Activated naive CD8-positive, alpha-beta T cell treated with anti-CD3 and anti-CD28 coated beads, Interleukin-2, amount 50 U/mL, for 24 hours (primary cell): ENCODE measurements at places on chromosomes 7 and 10.

DNA sequence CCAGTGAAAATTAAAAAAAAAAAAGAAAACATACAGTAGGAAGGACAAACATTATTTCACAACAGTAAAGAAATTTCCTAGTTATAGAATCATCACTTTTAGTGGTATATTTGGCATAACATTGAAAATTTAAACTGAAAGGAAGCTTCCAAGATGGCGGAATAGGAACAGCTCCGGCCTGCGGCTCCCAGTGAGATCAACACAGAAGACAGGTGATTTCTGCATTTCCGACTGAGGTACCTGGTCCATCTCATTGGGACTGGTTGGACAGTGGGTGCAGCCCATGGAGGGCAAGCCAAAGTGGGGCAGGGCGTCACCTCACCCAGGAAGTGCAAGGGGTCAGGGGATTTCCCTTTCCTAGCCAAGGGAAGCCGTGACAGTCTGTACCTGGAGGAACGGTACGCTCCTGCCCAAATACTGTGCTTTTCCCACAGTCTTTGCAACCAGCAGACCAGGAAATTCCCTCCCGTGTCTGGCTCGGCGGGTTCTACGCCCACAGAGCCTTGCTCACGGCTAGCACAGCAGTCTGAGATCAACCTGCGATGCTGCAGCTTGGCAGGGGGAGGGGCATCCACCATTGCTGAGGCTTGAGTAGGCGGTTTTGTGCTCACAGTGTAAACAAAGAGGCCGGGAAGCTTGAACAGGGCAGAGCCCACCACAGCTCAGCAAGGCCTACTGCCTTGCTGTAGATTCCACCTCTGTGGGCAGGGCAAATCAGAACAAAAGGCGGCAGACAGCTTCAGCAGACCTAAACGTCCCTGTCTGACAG is 19.4 kb downstream of the PON3 start:
- no peak overlapping the region for H3K4me3 ChIP-seq
- H3K27ac ChIP-seq: no peak overlapping the region
- H3K36me3 ChIP-seq: no peaks in the 10 kb centered on the region
- DNase-seq: no peak
- peaks cover 7% of the 10 kb centered on the region for H3K27me3 ChIP-seq

DNA sequence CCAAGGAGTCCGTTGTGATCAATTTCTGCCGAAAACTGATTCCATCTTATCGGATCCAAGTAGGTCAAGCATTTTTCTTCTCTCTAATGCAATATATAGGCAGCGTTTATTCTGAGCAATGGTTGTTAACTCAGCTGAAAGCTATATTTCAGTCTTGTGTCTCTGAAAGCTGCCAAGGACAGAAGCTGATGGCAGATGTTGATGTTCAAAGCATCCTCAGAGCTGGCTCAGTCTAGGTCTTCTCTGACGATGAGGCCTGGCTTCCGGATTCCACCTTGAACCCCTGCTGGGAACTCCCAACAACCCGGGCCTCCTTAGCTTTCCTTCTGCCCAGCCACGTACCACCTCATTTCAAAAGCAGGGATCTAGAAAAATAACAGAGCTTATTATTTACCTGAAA is 863.6 kb downstream of the NRG3 start:
- no peak for DNase-seq
- no peak overlapping the region for H3K4me3 ChIP-seq
- H3K27ac ChIP-seq: no peak overlapping the region
- no peaks in the 10 kb centered on the region for H3K27me3 ChIP-seq
- H3K36me3 ChIP-seq: no peaks in the 10 kb centered on the region
- no peaks in the 10 kb centered on the region for H3K4me1 ChIP-seq

- H3K36me3 ChIP-seq: no peaks in the 10 kb centered on the region
- H3K4me3 ChIP-seq: no peak overlapping the region
- H3K4me1 ChIP-seq: peaks cover 3% of the 10 kb centered on the region
Observed at GRCh38 chr7:1812509-1813393, 142.7 kb downstream of the ELFN1 start.

- peaks cover 6% of the 10 kb centered on the region for H3K27me3 ChIP-seq
- no peaks in the 10 kb centered on the region for H3K4me1 ChIP-seq
- no peak overlapping the region for H3K27ac ChIP-seq
Observed at GRCh38 chr7:103683348-103683747, 237.3 kb upstream of the SLC26A5 start.

DNA sequence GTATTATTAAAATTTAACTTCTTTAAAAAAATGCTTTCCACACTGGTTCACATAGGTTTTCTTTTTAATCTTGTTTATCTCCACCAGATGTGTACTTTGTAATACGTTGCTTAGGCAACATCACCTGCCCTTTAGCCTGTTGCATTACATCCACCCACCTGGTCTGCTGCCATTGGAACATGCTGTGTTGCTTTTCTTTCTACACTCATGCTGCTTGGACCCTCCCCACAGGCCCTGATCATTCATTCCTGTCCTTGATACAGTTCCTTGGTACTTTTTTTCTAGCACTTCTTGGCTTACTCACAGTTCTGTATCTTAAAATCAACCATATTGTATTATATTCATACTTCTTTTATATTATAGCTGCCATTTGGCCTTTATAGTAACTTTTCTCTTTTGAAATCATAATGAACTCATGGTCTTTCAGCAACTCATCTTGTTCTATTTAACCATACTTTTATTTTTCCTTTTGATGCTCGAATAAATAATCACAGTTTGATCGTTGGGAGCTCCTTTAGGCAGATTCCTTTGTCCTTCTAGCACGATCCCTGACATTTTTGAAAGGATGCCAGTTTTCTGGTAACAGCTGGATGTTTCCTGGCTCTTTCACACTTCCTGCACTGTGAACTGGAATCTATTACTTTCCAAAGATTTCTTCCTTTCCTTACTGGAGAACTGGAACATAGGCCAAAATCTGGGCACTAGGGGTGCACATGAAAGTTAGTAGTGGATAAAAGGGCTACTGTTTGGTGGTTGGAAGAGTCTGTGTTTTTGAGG is 125.1 kb downstream of the CDK14 start:
- H3K4me3 ChIP-seq: no peak overlapping the region
- no peaks in the 10 kb centered on the region for H3K36me3 ChIP-seq
- no peaks in the 10 kb centered on the region for H3K4me1 ChIP-seq
- no peak for DNase-seq
- H3K27me3 ChIP-seq: no peaks in the 10 kb centered on the region
